ENCODE measurements at places on chromosomes 11 and 22.
A peak's percentile ranks its signal among the peaks of the same experiment; 100 is the strongest.

DNA sequence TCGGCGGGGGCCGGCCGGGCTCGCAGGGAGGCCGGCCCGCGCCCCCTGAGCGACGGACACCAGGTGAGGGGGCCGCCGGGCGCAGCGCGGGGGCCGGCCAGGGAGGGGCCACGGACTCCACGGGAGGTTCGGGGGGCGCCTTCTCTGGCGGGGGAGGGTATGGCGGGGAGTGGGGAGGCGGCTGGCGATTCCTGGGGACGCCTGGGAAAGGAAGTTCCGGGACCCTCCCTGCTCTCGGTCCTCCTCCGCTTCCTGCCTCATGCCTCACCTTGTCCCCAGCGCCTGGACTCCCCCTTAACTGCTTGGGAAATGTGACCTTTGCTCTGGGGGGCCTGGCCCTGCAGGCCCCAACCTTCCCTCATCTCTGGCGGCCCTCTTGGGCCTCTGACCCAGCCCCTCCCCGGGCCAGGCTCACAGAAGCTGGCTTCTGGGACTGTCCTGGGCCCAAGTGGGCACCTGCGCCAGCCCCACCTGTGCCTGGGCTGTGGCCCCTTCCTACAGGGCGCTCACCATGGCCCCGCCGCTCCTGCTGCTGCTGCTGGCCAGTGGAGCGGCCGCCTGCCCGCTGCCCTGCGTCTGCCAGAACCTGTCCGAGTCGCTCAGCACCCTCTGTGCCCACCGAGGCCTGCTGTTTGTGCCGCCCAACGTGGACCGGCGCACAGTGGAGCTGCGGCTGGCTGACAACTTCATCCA is 516 bp downstream of the LRFN4 start:
- no peak for DNase-seq

- DNase-seq, result peak; percentile 68
These were observed 15.2 kb downstream of the TMPRSS5 start for GRCh38 chr11:113690619-113691569.

- DNase-seq, result no peak
These were observed 1.1 kb upstream of the OR52N2 start for GRCh38 chr11:5807580-5807979.

DNA sequence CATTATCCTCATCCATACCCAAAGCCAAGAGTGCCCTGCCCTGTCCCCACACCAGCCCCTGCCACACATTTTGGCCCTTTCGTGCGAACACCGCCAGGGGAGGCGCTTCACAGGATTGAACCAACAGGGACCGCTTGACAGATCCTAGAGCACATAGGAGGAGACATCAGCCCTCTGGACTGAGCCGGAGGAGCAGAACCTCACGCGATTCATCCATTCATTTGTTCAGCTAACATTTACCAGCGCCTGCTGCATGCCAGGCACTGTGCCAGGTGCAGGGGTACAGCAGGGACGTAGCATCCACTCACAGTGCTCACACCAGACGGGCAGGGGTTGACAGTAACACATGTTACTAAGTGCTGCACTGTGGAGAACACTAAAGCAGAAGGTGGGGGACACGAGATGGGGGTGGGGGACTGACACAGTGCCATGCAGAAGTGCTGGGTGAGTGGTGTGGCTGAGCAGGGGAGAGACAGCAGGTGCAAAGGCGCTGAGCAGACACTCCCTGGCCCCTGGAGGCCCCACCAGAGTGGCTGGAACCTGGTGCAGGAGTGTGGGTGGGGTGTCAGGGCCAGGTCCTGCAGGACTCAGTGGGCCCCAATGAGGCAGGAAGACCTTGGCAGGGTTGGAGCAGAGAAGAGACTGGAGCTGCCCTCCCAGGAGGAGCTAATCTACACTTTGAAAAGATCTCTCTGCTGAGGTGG is 3.4 kb downstream of the GNAZ start:
- no peak for DNase-seq

DNA sequence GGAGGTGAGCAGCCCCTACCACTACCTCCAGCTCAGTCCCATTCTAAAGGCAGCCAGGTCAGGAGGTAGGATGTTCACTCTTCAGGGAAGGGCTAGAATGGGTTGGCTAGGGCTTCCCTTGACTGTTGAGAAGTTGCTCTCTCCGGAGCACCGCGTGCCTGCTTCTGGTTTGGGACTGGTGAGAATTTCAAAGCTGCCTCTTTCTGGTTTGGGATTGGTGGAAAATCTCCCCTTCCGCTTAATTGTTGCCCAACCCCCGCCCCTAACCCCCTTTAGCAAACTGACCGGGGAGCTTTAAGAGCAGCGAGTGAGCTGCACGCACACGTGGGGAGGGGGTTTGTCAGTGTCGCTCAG is 686 bp downstream of the USP2 start:
- DNase-seq, result no peak

DNA sequence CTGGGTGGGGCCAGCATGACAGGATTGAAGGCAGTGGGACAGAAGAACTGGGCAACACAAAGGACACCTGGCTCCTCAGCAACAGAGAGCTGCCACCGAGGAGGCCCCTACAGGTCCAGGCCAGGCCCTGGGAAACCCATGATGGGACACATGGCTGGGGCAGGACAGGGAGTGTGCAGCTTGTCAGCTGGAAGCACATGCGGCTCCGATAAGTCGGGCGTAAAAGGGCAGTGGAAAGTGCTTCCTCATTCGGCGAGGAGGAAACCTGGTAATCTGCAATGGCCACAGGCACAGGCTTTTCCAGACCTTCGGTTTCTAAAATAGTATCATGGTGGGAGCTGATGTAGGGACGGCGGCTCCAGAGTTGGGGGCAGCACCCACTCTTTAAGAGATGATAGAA is 16.5 kb downstream of the GNAZ start:
- DNase-seq, result no peak

DNA sequence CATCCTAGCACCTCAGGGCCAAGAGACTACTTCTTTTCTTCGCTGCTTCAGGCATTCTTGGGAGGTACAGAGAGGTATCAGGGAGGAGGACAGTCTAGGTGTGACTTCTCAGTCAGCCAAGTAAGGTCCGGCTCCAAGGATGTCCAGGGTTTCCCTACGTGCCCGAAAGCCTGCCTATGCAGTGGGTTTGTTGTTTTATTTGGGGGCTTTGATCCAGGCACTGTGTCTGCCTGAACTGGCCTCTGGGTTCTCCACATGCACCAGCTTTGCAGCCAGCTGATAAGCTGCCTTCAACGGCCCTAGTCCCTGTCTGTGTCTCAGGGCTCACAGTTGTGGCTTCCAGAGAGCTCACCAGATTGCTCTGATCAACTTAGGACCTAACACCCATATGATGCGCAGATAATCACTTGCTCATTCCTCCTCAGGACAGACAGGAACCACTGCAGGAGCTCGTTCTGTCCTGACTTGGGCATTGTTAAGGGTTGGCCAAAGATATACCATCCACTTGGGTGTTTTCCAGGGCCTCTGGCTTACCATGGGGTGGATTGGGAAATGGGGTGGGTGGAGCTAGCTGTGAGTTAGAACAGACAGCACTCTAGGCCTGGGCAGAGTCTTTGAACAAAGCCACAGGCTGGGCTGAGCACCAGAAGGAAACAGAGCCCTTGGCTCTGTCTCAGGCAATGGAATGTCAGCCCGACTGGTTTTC is 45.5 kb upstream of the CRYBB3 start:
- no peak for DNase-seq
